Neural crest cell (in vitro differentiated cells): ENCODE measurements at places on chromosomes 5 and 9. TPM values are rescaled to one million over a fixed set of nuclear protein-coding genes. Genes with fewer than 3 reads are reported as not detected.

GRCh38 chr9:72396247-72397091 is 31.5 kb upstream of the ZFAND5 start:
- DNase-seq = no peak

The YIPF5 gene
- total RNA-seq = 40.5 and 42.1 TPM in 2 replicates

The RPL35 gene
- total RNA-seq = 1,588 and 1,675 TPM in 2 replicates

The OR1J2 gene
- total RNA-seq = not detected in 2 replicates

GRCh38 chr9:119788921-119789320 is 419.7 kb upstream of the BRINP1 start:
- DNase-seq = no peak

The SUSD1 gene
- 22.6 and 23.6 TPM in 2 replicates for total RNA-seq

- DNase-seq = peak; percentile 56
These were observed 214.9 kb upstream of the WWC1 start for GRCh38 chr5:168076561-168076991.

- no peak for DNase-seq
These were observed 41.0 kb upstream of the MTAP start for GRCh38 chr9:21761309-21761901.

The PCDHGC3 gene
- total RNA-seq = 98.2 and 107 TPM in 2 replicates

- DNase-seq = no peak
These were observed 21.4 kb downstream of the PJA2 start for GRCh38 chr5:109388407-109388806.

The FGF18 gene
- 2.4 TPM in 2 replicates for total RNA-seq

GRCh38 chr5:87899721-87900131 is 368.9 kb downstream of the TMEM161B start:
- peak; percentile 72 for DNase-seq

DNA sequence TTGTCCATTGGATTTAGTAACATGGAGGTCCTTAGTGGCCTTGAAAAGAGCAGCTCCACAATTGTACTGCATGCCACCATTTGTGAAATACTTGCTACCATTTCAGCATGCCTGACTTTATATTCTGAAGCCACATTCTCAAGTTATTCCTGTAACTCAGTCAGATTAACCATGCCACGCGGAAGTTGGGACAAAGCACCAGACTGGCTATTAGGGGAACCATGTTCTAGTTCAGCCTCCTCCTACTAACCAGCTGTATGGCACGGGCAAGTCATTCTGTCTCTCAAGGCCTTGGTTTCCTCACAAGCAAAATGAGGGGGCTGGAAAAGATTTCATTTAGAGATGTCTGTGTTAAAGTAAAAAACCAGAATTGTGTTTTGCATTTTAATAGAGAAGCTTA is 418.0 kb downstream of the PLK2 start:
- no peak for DNase-seq

- no peak for DNase-seq
These were observed 227.1 kb downstream of the ARHGEF28 start for GRCh38 chr5:73853091-73853490.

GRCh38 chr9:82938426-82939218 is 124.3 kb downstream of the RASEF start:
- no peak for DNase-seq

DNA sequence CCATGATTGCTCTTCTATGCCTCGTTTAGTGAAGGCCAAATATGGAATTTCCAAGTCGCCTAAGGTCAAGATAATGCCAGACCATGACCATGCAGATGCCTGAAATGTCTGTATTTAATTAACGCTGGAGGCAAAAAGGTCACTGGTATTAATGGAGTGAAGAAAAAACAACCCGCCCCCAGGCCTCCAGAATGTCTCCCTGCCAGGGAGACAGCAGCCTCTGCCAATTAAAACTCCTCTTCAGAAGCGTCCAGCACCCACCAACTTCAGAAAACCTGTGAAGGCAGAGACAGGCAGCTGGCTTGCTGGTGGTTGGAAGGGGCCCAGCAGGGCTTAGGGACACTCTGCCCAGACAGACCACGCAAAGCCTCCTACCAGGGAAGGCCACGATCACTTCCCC is 94.4 kb downstream of the VAV2 start:
- DNase-seq = no peak

- no peak for DNase-seq
These were observed 286.3 kb downstream of the NNT start for GRCh38 chr5:43889233-43889632.
